Putamen (tissue), 1 donor: ENCODE measurements at places on chromosomes 12 and 14.

- DNase-seq, result no peak
Observed at GRCh38 chr14:101836135-101836534, 74.6 kb downstream of the PPP2R5C start.

- DNase-seq, result no peak
Observed at GRCh38 chr12:52082026-52082668, 2.6 kb downstream of the SMIM41 start.

DNA sequence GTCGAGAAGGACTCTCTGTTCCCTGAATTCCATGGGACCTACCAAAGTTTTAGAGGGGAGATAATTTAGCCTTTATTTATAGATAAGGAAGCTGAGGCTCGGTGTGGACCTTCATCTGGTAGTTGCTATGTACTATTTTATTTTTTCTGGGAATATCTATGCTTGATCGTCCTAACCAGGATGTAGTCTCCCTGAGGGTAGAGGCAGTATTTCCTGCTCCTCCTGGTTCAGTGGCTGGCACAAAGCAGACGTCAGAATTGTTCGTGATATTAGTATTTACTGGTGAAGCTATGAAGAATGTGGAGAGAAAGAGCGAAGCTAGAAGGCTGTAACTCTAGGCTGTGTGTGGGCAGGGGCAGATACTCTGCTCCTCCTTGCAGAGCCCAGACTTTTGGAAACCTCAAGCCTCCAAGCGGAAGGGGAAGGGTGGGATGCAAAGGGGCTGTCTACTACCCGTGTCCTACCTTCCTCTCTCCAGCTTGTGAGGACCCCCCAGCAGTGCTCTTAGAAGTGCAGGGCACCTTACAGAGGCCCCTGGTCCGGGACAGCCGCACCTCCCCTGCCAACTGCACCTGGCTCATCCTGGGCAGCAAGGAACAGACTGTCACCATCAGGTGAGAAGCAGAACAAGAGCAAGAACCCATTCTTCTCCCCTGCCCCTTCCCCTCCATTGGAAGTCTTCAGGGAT is 1.4 kb downstream of the LRP10 start:
- DNase-seq, result no peak

- DNase-seq, result no peak
Observed at GRCh38 chr12:113425960-113426453, 3.8 kb downstream of the SDSL start.

- DNase-seq, result no peak
Observed at GRCh38 chr12:94405413-94406116, 54.1 kb downstream of the CEP83 start.

GRCh38 chr14:61388976-61389576 is 67.7 kb downstream of the PRKCH start:
- no peak for DNase-seq

DNA sequence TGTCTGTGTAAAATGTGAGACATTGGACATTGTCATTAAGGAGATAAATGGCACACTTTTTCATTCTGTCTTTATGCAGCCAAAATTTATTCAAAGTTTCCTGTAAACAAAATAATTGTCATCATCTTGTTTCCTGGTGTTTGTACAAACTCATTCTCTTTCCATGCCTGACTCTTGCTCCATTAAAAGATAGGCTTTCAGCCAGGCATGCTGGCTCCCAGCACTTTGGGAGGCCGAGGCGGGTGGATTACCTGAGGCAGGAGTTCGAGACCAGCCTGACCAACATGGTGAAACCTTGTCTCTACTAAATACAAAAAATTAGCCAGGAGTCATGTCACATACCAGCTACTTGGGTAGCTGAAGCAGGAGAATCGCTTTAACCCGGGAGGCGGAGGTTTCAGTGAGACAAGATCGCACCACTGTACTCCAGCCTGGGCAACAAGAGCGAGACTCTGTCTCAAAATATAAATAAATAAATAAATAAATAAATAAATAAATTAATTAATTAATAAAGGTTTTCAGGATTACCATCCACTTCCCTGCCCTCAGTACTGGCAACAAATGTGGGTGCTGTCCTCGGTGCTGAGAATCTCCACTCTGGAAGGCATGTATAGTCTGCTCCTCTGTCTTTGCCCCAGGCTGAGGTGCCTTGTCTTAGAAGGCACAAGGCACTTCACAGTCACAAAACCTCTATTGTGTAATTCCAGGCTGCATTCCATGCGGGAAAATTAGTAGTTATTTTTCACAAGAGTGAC is 83.2 kb downstream of the PAH start:
- no peak for DNase-seq

DNA sequence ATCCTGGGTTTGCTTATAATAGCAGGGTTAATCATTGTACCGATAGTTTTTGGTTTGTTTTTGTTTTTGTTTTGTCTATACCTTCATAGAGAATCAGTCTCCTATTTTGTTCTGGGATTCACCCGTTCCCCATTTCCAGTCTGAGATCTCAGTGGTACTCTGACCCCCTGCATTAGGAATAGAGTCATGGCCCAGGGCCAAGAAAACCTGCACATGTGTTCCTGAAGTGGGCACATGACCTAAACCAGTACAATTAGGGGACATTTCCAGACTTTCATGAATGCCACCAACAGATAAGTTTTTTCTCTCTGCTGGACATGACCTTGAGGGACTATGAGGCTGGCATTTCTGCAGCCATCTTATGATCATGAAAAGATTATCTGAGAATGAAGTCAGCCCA is 52.5 kb downstream of the MRPL42 start:
- DNase-seq, result no peak

DNA sequence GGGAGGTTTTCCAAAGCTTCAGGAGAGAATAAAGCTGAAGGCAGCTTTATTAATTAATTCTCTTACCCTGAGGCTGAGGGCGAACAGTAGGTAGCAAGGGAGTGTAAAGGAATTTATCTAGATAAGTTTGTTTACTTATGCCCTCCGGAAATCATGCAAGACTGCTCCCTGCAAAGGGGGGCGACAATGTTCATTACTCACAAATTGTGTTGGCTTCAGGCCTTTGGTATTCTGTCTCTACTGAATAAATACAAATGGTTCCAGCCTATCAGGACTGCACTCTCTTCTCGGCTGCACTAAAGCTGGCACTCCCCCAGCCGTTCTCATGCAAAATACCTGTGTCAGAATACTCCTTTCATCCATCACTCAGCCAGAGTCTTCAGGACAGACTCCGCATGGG is 120.8 kb downstream of the PPHLN1 start:
- no peak for DNase-seq

DNA sequence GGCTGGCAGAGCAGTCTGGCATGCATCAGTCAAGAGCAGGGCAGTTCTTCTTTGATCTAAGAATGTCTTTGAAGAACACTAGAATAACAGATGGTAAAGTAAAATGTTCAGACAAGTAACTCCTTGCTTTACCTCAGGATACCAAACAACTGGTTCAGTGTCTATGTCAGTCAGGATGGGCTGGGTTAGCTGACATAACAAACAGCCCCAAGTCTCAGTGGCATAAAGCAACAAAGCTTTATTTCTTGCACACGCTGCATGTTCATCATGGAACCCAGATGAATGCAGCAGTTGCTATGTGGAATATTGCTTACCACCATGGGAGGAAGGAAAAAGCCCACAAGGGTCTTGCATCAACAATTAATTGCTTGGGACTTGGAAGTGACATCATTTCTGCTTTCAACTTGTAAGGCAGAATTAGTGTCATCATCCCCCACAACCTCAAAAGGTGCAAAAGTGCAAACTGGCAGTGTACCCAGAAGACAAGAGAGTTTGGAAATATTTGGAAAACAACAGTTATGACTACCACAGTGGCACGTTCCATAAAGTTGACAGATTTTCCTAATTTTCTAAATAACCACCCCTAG is 21.2 kb downstream of the GPRC5D start:
- DNase-seq, result no peak

DNA sequence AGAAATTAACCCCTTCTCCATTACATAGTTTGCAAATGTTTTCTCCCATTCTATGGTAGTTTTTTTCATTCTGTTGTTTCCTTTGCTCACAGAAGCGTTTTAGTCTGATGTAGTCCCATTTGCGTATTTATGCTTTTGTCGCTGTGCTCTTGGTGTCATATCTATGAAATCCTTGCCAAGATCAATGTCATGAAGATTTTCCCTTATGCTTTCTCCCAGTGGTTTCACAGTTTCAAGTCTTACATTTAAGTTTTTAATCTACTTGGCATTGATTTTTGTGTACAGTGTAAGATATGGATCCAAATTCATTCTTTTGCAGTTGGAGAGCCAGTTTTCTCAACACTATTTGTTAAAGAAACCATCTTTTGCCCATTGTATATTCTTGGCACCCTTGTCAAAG is 357.6 kb downstream of the APAF1 start:
- no peak for DNase-seq

DNA sequence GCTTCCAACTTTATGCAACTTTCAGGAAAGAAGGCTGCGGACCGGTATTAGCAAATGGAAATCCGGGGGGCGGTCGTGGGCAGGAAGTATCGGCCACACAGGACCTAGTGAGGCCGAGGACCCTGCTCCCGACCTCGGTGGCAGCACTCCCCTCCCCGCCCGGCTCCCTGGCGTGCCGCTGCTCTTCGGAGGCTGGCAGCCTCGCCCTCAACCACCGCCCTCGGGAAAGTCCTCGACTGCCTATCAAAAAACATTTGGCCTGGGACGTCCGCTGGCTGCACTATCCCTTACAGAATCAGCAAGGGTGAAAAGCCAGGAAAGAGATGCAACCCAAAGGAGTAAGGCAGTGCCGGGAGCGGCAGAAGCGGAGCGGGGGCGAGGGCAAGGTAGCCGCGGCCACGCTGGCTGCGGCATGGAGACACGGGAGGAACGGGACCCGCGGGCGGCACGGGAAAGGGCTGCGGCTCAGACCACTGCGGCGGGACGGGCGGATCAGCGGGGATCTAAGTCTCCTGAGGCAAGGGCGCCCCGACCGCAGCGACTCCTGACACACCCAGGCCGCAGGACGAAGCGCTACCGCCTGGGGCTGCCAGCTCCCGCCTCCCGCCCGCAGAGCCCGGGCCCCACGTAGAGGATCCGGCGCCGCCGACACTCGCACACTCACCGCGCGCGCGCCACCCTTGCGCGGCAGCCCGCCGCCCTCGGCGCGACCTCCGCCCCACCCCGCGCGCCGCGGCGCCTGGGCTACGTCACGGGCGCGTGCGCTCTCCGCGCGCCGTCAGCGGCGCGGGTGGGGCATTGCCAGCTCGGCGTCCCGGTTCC is at the start of the genes BBOF1 and ENTPD5:
Gene BBOF1 (plus strand): TSS at position 764 of the 822 bp plus-strand sequence. CDS start 130 bp downstream, outside the sequence.
Gene ENTPD5 (minus strand): TSS at position 703 of the 822 bp plus-strand sequence. CDS start 31,186 bp downstream, outside the sequence.
- DNase-seq, result peak; percentile 90

DNA sequence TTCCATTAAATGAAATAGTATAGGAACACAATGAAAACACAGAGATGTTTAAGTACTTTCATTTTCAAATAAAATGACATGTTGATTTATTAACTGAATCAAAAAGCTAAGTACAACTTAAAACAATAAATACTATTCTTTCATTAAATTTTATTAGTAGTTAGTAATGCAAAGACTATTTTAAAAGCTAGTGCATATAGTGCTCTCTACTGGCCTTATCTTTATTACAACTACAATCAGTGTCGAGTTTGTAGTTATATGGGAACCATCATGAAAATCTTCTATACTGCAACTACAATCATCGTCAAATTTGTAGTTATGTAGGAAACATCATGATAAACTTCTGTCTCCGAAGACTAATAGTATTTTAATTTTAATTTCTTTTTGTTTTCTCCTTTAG is 8.9 kb upstream of the LIN7A start:
- DNase-seq, result no peak

DNA sequence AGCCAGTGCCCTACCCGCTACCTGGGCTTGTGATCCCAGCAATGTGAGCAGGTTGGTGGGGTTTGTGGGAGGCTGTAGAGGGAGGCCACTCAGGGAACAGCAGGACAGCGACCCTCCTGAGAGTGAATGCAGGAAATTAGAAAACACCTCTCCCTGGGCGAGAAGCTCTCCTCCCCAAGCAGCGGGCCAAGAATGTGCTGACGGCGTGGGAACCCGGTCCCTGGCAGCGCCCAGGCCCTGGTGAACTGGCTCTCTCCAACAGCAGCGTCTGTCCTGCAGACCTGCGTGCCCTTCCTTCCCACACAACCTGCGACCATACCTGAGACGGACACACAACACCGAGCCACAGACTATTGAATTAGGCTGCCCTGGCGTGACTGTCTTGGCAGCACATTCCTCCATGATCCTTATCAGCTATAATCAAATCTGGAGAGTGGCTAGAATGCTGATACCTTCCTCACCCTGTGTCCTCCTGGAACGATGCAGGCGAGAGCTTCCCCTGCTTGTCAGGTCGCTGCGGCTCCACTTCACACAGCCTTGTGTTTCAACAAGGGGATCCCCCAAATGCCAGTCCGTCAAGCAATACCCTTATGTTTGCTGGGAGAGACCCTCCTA is 114.8 kb upstream of the GSC start:
- no peak for DNase-seq

DNA sequence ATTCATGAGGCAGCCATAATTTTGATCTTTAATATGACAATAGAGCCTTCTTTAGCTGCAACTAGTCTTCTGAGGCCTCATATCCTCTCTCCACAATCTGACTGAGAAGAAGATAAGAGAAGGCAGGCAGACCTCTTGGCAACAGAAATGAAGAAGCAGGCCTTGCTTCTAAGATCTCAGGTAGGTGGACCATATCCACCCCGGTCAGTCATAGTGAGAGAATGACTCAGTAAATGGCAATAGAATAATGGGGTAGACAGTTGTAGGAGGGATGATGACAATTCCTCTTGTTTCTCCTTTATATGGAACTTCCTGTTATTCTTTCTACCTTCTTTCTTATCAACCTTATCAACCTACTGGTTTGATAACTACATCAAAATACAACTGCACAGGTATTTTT is 246.7 kb upstream of the G2E3 start:
- DNase-seq, result no peak

GRCh38 chr12:75717902-75718301 is 206.5 kb upstream of the KRR1 start:
- no peak for DNase-seq

DNA sequence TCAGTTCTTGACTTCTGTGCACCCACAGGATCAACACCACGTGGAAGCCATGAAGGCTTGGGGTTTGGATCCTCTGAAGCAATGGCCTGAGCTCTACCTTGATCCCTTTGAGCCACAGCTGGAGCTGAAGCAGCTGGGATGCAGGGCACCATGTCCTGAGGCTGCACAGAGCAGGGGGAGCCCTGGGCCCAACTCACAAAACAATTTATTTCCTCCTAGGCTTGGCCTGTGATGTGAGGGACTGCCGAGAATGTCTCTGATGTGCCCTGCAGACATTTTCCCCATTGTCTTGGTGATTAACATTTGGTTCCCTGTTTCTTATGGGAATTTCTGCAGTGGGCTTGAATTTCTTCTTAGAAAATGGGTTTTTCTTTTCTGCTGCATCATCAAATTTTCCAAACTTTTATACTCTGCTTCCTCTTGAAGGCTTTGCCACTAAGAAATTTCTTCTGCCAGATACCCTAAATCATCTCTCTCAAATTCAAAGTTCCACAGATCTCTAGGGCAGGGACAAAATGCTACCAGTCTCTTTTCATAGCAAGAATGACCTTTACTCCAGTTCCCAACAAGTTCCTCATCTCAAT is 288.2 kb downstream of the CCDC59 start:
- DNase-seq, result no peak

- no peak for DNase-seq
Observed at GRCh38 chr12:76688631-76689030, 75.3 kb upstream of the ZDHHC17 start.
